ENCODE measurements at places on chromosomes 3 and 15.
A peak's percentile ranks its signal among the peaks of the same experiment; 100 is the strongest.

DNA sequence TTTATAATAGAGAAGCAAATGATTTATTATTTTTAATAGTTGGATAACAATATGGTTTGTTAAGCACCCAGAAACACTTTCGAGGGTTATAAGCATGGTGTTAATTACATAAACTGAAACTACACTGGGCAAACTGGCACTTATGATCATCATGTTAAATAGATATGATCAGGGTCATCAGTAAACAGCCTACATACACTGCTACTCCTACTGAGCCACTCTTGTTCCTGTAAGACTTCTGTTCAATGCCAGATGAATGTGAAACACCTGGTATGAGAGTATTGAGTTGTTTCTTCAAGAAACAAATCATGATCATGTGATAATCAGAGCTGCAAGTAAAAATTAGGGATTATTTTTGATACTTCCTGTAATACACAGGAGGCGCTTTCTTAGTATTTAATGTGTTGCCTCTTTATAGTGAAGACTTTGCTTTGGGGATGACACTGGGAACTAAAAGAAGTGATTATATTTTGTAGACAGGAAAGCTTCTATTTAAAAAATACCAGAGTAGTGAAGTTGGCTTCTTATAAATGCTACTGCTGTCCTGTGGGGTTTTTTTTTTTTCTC, 32.3 kb upstream of the UTS2B start:
- no peak for DNase-seq

DNA sequence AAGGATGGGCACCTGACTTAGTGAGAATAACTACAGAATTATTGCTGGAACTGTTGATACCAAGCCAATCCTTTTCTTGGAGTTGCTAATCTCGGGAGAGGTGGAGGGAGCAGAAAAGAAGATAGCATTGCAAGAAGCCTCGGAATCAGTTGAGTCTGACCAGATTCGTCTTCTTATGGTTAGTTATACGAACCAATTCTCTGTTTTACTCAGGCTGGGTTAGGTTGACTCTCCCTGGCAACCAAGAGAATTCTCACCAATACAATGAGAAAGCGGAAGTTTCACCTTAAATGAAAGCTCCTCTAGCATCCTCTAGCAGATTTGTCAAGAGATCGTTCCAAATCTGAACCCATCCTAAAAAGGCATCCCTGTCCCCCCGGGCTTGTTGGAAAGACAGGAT, 43.5 kb upstream of the UBE2E1 start:
- DNase-seq, result no peak

GRCh38 chr3:52021489-52022268, 26.0 kb upstream of the RPL29 start:
- peak; percentile 90 for DNase-seq

- DNase-seq, result no peak
Measured at GRCh38 chr15:37733628-37734027, 200.8 kb upstream of the TMCO5A start.

- no peak for DNase-seq
Measured at GRCh38 chr3:197311591-197311990, 13.2 kb upstream of the DLG1 start.

- no peak for DNase-seq
Measured at GRCh38 chr15:62439543-62440016, 274.5 kb upstream of the C2CD4B start.

GRCh38 chr3:194740859-194741491, 55.3 kb downstream of the FAM43A start:
- DNase-seq, result no peak

DNA sequence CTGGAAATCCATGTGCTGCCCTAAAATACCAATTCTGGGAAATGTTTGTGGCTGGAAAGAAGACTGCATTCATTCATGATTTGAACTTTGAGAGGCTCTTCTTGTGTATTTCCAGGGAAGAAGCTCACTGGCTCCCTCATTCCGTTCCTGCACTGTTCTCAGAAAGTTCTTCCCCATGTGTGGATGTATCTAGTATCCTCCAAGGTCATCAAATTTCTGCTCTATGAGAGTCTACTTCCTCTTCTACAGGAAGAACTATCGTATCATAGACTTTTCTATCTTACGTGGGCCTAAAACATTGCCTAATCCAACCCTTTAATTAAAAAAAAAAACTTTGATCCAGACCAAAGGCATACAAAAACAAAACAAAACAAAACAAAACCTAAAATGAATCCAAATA, 2.9 kb downstream of the CCR3 start:
- no peak for DNase-seq

GRCh38 chr3:65039754-65040210, 352.0 kb upstream of the ADAMTS9 start:
- no peak for DNase-seq

DNA sequence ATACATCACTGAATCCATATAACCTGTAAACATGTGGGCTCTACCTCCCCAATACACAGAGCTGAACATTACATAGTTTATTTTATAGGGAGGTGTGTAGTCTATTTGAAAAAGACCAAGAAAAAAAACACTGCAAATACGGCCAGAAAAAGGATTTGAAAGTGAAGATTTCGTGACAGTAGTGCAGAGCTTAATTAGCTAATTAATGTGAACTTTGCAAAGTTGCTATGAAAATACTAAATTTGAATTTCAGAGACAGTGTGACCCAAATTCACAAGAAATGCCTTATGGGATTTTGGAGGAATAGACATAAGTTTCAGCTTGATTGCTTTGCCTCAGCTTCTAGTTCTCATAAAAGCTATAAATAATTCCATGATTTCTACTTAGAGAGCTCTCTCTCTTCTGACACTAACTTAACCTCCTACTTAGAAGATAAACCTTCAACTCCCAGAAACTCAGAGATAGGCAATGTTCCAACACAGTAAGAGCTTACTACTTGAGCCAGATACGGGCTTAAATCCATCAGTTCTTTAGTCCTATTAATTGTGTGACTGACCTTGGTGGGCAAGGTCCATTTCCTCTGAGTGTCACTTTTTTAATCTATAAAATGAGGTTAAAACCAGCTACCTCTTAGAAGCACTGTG, 87.3 kb upstream of the THBS1 start:
- DNase-seq, result no peak

- no peak for DNase-seq
Measured at GRCh38 chr3:18739099-18739433, 313.9 kb upstream of the SATB1 start.

GRCh38 chr3:90007778-90008499, 900.5 kb downstream of the EPHA3 start:
- no peak for DNase-seq

DNA sequence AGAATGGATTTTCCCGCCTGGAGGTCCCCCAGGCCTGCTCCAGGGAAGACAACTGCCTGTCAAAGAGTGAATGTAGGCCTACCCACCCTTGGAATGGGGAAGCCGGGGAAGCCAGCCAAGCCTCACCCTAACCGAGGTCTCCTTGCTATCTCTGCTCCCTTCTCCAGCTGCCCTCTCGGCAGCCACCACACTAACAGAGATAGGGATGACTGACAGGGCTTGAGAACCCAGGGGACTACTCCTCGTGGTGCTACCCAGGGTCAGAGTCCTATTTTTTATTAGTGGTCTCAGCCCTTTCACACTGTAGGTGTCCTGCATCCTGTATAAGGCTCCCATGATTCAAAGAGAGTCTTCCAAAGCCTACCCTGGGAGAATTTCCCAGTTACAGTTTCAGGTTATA, 160.6 kb upstream of the CHRM5 start:
- no peak for DNase-seq

- no peak for DNase-seq
Measured at GRCh38 chr3:49554633-49555265, 472 bp downstream of the BSN start.
